ENCODE measurements at places on chromosomes 1 and 21. TPM values are rescaled to one million over a fixed set of nuclear protein-coding genes. Genes with fewer than 3 reads are reported as not detected.

TACSTD2 gene
- total RNA-seq = not detected

FCRL1 gene
- not detected for total RNA-seq

SPRR1B gene
- total RNA-seq = not detected

BGLAP gene
- total RNA-seq = 2.8 TPM

LAX1 gene
- 15.5 TPM for total RNA-seq

ANKRD35 gene
- 0.76 TPM for total RNA-seq

CHI3L1 gene
- total RNA-seq = not detected

ASPM gene
- total RNA-seq = 87.9 TPM

NDC1 gene
- total RNA-seq = 27.8 TPM

COPA gene
- 121 TPM for total RNA-seq

SPRR2B gene
- total RNA-seq = not detected

TAS1R1 gene
- total RNA-seq = not detected

VANGL2 gene
- not detected for total RNA-seq

THEM5 gene
- not detected for total RNA-seq

SLAMF7 gene
- 102 TPM for total RNA-seq

BRINP3 gene
- not detected for total RNA-seq

NBPF10 gene
- total RNA-seq = 2.6 TPM

TRIM33 gene
- 39.5 TPM for total RNA-seq

OR14K1 gene
- not detected for total RNA-seq

CCDC185 gene
- not detected for total RNA-seq

LIN28A gene
- not detected for total RNA-seq

RNF186 gene
- not detected for total RNA-seq

TLR5 gene
- total RNA-seq = 0.44 TPM

LRRC3 gene
- 3.4 TPM for total RNA-seq

CLDN19 gene
- not detected for total RNA-seq

Measured in activated CD8-positive, alpha-beta T cell treated with anti-CD3 and anti-CD28 coated beads, Interleukin-2, amount 10 ng/mL, durations not matched to agents 7 days and 5 days (primary cell).